ENCODE measurements at places on chromosomes 13 and 19. TPM values are rescaled to one million over a fixed set of nuclear protein-coding genes. Genes with fewer than 3 reads are reported as not detected.

Gene PNMA8C
- 16.1 TPM for polyA plus RNA-seq

Gene DPF1
- polyA plus RNA-seq: 132 TPM

Gene TTC9B
- 111 TPM for polyA plus RNA-seq

Gene CGB3
- not detected for polyA plus RNA-seq

Gene LENG1
- 17.0 TPM for polyA plus RNA-seq

Gene TTYH1
- 36.1 TPM for polyA plus RNA-seq

Gene CAPN12
- polyA plus RNA-seq: not detected

Gene LGALS7
- not detected for polyA plus RNA-seq

Gene NTN5
- polyA plus RNA-seq: 1.0 TPM

All from neural cell (in vitro differentiated cells).